ENCODE measurements at places on chromosomes 12 and 14. TPM values are rescaled to one million over a fixed set of nuclear protein-coding genes. Genes with fewer than 3 reads are reported as not detected.

Gene OTOGL
- total RNA-seq, result not detected

Gene IL26
- total RNA-seq, result 0.33 TPM

Gene FAM90A1
- 0.30 TPM for total RNA-seq

DNA sequence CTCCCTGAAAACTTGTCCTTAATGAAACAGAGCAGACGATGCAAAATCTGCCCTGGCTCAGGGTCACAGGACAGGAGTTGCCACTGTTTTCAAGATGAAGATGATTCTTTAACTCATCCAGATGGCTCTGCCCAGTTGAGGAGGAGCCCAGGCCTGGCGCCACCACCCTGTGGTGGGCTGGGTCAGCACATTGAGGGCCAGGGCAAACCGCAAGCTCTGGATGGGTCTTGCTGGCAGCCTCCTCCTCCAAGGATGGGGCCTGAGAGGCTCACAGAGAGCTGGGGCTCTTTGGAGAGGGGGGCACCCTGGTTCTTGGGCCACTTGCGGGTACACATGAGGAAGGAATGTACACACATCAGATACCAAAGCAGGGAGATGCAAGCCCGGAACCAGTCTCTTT is 158.2 kb downstream of the NUAK1 start:
- H3K4me3 ChIP-seq, result no peak overlapping the region
- no peaks in the 10 kb centered on the region for H3K4me1 ChIP-seq
- no peak overlapping the region for H3K27ac ChIP-seq
- DNase-seq, result no peak
- no peaks in the 10 kb centered on the region for H3K36me3 ChIP-seq

- no peak for DNase-seq
- no peak overlapping the region for H3K27ac ChIP-seq
- no peak overlapping the region for H3K4me3 ChIP-seq
These were observed 6.1 kb downstream of the DHRS1 start for GRCh38 chr14:24293525-24293924.

- H3K36me3 ChIP-seq, result no peaks in the 10 kb centered on the region
- no peak for DNase-seq
- H3K4me1 ChIP-seq, result no peaks in the 10 kb centered on the region
- H3K27me3 ChIP-seq, result peaks cover 13% of the 10 kb centered on the region
- H3K27ac ChIP-seq, result no peak overlapping the region
These were observed 30.9 kb downstream of the CLMN start for GRCh38 chr14:95288672-95289322.

DNA sequence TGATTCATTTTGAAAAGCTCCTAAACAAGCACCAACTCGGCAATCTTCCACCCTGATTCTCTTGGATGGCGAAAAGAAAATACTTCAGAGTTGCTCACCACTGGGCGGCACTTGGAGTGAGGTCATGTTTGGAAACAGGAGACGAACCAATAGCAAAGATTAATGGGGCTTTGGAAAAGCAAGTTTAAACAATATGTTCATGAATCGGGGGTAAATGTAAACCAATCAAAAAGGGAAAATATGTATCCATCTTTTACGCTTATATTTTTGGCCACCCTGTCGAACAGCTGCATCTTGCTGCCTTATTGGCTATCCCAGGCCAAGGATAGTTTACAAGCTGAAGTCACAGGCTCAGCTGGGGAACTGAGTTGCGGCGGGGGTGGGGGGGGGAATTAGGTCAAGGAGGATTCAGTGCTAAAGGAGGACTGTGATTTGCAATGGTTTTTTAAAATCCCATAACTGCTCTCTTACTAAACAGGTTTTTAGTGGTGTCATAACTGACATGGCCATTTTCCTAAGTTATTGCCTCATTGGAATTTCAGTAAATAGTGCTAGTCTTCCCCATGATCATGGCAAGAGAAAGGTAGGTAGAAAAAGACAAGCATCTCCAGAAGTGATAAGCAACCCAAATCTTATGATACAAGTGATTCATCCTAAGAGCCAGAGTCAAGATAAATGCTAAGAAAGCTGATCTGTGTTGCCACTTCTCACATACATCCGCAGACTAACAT is 210.6 kb downstream of the PHLDA1 start:
- no peaks in the 10 kb centered on the region for H3K36me3 ChIP-seq
- no peak overlapping the region for H3K4me3 ChIP-seq
- no peaks in the 10 kb centered on the region for H3K4me1 ChIP-seq
- no peak for DNase-seq

DNA sequence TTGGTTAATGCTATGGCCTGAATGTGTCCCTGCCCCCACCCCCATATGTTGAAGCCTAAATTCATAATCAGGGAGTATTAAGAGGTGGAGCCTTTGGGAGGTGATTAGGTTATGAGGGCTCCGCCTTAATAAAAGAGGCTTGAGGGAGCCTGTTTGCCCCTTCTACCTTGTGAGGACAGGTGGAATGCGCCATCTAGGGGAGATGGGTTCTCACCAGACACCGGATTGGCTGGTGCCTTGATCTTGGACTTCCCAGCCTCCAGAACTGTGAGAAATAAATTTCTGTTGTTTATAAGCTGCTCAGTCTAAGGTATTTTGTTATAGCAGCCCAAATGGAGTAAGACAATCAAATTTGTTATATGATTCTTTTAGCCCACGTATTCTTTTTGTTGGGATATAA is 148.3 kb downstream of the PTCSC3 start:
- no peaks in the 10 kb centered on the region for H3K4me1 ChIP-seq
- no peak overlapping the region for H3K4me3 ChIP-seq
- no peaks in the 10 kb centered on the region for H3K36me3 ChIP-seq
- DNase-seq, result peak; percentile 23
- H3K27ac ChIP-seq, result no peak overlapping the region

DNA sequence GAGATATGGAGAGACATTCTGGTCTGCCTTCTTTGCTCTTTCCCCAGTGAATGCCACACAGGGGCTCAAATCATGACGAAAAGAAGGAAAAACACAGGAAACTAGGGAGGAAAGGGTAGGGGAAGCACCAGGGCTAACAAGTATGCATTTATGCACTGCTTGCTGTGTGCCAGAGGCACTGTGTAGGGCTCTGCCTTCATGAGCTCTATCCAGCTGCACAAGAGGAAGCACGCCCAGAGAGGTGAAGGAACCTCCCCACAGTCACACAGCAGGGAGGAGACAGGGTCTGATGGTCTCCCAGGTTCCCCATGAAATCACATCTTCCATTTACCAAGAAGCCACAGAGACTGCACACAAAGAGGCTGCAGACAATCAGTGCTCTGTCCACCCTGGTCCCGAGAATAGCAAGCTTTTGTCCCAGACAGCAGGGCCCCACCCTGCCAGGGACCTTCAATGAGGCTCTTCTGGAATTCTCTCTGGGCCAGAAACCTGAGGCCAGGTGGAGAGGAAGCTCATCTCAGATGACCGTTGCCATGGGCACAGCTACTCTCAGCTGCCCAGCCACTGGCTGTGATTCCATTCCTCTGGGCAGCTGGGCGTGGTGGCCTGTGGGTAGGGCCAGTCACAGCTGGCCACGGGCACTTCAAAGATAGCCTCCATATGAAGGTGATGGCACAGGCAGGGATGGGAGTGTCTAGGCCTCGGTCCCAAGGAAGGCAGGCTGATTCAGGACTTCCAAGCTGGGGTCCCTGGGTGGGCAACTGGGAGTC is 7.3 kb upstream of the TRPV4 start:
- no peak overlapping the region for H3K27ac ChIP-seq
- peaks cover 6% of the 10 kb centered on the region for H3K4me1 ChIP-seq
- DNase-seq, result no peak
- H3K27me3 ChIP-seq, result no peaks in the 10 kb centered on the region

GRCh38 chr12:10242539-10242938 is 29.9 kb downstream of the GABARAPL1 start:
- H3K27ac ChIP-seq, result no peak overlapping the region
- no peak overlapping the region for H3K4me3 ChIP-seq
- H3K4me1 ChIP-seq, result peaks cover 8% of the 10 kb centered on the region
- DNase-seq, result no peak

Gene GPR84
- 1.2 TPM for total RNA-seq

Gene MFAP5
- not detected for total RNA-seq

Gene MSI1
- total RNA-seq, result 0.57 TPM

Gene OLR1
- not detected for total RNA-seq

Gene RNASE7
- not detected for total RNA-seq

Gene RFLNA
- total RNA-seq, result not detected

- no peaks in the 10 kb centered on the region for H3K4me1 ChIP-seq
- H3K27me3 ChIP-seq, result peaks cover 2% of the 10 kb centered on the region
- no peaks in the 10 kb centered on the region for H3K36me3 ChIP-seq
- DNase-seq, result no peak
These were observed 27.8 kb downstream of the FAM222A start for GRCh38 chr12:109741286-109741969.

Gene TAS2R7
- total RNA-seq, result not detected

Gene PMCH
- total RNA-seq, result not detected

Gene SDSL
- not detected for total RNA-seq

Measured in activated naive CD4-positive, alpha-beta T cell treated with anti-CD3 and anti-CD28 coated beads for 36 hours (primary cell).